Stimulated activated CD8-positive, alpha-beta memory T cell treated with anti-CD3 and anti-CD28 coated beads, Interleukin-7, amount 100 ng/mL, for 1 hour (primary cell): ENCODE measurements at places on chromosomes 16 and 17.

GRCh38 chr17:81993729-81994592, 16.5 kb downstream of the ASPSCR1 start:
- DNase-seq, result no peak

DNA sequence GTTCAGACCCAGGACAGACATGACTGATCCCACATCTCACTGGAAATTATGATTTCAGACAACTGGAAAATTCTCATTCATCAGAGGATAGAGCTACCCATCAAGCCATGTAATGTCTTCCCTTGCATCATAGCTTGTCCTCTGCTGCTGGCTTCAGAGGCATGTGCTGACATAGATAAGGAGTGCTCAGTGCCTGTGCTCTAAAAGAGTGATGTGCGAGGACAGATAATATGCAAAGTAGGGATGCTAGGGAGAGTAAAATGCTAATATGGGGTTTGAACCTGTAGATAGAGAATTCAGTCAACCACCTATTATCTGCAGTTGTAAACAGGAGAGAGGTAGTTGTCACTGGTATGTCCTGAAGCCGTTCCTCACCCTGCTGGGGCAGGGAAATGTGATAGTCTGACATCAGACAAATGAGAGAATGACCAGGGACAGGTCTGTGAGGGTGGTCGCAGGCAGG, 349.7 kb upstream of the CCL2 start:
- DNase-seq, result no peak

DNA sequence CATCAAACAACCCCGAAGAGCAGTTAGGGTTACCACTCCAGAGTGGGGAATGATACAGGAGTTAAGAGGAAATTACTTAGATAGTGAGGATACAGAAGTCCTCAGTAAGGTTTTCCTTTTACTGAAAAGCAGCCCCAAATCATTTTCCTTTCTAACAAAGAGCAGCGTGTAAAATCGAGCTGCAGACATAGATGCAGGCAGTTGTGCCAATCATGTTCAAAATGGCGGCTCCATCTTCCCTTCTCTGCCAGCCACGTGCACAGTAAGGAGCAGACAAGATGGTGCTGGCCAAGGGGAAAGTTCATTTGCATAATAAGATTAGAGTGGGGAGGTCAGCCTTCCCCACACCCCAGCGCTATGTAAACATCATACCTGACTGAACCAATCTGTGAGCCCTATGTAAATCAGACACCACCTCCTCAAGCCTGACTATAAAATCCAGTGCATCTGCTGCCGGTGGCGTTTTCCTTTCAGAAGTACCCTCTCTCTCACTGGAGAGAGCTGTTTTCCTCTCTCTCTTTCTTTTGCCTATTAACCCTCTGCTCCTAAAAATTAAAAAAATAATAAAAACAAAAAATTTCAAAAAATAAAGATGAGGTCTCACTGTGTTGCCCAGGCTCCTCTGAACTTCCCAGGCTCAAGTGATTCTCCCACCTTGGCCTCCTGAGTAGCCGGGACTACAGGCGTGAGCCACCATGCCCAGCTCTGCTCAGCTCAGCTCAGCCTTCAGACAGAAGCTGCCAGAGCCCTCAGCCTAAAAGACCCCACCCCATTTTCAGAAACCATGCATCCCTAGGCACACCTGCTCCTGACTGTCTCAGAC, 2.6 kb upstream of the SRL start:
- no peak for DNase-seq

DNA sequence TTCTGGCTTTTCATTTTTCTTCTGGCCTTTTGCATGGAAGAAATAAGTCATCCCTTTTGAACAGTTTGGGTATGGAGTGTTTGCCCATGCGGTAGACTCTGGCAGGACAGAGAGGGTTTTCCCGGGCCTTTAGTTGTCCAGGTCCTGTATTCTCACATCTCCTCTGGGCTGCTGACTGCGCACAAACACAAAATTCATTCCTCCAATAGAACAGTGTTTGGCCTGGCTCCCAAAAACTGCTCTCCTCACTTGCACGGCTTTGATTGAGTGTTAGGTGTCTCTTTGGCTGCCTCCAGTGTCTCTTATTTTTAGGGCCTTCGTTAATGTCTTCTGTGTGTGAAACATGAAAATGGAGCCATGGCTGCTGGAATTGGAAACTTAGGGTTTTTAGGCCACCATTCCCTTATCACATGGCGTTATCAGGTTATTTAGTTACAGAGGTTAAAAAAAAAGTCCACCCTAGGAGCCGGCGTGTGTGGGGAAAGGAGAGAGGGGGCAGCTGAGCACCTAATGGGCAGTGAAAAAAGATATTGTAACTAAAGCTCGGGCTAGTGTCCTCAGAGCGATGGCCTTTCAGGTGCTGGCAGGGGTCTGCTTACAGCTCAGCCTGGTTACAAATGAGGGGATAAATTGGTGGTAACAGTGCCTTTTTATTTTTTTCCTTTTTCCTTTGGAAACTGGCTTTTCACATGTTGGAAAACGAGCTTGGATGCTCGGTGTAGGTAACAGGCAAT, 47.3 kb downstream of the PRKCA start:
- no peak for DNase-seq

- DNase-seq, result peak; percentile 29
Measured at GRCh38 chr17:65099941-65100315, 37.2 kb upstream of the RGS9 start.

GRCh38 chr16:73166947-73167550, 119.1 kb upstream of the ZFHX3 start:
- no peak for DNase-seq

DNA sequence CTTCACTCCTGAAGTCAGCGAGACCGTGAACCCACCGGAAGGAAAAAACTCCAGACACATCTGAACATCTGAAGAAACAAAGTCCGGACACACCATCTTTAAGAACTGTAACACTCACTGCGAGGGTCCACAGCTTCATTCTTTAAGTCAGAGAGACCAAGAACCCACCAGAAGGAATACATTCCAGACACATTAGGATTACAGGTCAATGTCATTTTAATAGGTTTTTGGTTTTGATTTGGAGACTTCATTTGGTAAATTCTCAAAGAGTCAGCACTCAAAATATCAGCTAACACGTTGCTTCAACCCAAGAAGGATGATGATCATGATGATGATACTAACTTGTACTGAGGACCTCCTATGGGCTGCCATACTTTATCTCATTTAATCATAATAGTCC, 7.6 kb upstream of the BMERB1 start:
- no peak for DNase-seq

DNA sequence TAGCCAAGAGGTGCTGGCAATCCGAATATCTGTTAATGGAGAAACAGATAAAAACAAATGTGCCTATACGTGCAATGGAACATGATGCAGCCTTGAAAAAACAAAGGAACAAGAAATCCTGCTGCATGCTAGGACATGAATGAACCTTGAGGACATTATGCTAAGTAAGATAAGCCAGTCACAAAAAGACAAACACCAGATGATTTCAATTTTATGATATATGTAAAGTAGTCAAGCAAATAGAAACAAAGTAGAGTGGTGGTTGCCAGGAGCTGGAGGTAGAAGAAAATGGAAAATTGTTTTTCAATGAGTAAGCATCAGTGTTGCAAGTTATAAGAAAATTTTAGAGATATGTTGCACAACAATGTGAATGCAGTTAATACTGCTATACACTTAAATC, 409.7 kb upstream of the CDH8 start:
- no peak for DNase-seq

DNA sequence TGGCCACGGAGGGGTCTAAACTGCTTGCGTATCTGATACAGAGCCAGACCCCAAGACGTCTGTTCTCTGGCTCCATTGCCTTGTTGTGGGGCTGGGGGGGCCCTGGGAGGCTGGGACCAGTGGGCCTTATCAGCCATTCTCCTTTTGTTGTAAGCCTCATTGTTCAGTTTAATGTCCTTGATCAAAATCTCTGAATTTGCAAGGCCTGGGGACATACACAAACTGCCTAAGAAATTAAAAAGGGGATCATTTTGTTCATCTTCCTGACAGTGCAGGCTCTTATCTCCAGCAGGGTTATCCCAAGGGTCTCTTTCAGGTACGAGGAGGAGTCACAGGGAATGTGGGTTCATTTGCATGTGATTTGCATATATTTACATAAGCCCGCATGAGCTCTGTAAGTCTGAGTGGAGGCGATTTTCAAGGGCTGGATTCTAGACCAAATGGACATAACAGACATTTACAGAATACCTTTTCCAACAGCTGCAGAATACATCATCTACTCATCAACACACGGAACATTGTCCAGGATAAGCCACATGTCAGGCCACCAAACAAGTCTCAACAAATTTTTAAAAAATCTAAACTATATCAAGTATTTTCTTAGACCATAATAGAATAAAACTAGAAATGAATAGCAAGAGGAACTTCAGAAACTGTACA, 269.8 kb downstream of the RBFOX1 start:
- DNase-seq, result no peak

DNA sequence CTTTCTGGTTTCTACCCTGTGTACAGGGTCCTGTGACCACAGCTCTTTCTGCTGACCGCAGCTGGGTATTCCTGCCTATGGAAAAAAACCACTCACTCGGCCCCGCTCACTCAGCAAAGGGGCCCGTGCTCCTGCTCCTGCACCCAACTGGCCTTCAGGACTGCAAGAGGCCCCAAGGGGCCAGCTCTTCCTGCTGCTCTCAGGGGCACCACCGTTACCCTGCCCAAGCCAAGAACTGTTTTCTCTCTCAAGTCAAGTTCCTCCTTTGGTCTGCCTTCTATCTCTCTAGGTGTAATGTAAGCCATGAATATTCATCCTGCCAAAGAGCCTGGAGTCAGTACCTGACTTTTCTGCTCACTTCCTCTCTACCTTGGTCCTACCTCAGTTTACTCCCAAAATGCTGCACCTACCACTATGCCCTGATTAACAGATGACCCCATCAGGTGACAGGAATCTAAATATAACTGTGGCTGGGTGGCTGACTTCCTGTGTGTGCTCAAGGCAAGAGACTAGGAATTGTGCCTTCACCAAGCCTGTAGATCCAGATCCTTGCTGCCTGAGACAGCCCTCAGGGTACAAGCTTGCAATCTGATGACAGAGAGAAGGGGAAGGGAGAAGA, 20.4 kb upstream of the SCIMP start:
- DNase-seq, result no peak

- DNase-seq, result no peak
Measured at GRCh38 chr16:86087011-86087895, 188.3 kb downstream of the IRF8 start.

DNA sequence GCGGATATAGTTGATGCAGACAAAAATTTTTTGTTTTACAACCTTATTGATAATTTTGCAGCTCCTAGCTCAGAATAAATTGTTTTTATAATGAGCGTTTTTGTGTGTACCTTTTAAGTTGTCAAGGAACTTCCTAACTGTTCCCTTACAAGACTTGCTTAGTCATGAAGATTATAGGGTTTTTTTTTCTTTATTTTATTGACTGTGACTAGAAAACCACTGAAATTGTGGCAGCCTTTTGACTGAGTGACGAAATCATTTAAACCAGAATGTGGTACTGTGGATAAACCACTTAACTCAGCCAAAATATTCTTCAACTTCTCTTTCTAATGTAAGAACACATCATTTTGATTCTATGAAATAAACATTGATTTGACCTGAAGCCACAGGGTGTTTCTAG, 40.8 kb upstream of the VPS4A start:
- no peak for DNase-seq

DNA sequence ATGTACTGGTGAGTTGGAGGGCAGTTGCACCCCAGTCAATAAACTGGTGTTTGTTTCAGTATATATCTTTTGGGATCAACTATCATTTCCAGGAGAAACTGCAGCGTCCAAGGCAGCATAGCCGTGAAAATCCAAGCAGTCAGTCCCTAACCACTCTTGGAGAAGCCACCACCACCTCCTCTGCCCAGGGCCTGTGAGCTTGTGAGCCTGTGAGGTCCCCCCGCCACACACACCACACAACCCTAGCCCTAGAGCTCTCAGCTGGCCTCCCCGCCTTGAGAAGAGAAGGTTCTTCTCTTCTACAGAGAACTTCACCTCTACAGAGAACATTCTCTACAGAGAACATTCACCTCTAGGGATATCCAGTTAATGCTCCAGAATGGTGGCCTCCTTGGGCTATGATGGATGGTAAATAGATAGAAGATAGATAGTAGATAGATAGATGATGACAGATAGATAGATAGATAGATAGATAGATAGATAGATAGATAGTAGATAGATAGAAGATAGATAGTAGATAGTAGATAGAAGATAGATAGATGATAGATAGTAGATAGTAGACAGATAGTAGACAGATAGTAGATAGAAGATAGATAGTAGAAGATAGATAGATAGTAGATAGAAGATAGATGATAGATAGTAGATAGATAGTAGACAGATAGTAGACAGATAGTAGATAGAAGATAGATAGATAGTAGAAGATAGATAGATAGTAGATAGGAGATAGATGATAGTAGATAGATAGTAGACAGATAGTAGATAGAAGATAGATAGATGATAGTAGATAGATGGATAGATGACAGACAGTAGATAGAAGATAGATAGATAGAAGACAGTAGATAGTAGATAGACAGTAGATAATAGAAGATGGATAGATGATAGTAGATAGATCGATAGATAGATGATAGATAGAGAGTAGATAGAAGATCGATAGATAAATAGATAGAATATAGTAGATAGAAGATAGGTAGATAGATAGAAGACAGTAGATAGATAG, 13.7 kb downstream of the ALOX15B start:
- DNase-seq, result no peak

DNA sequence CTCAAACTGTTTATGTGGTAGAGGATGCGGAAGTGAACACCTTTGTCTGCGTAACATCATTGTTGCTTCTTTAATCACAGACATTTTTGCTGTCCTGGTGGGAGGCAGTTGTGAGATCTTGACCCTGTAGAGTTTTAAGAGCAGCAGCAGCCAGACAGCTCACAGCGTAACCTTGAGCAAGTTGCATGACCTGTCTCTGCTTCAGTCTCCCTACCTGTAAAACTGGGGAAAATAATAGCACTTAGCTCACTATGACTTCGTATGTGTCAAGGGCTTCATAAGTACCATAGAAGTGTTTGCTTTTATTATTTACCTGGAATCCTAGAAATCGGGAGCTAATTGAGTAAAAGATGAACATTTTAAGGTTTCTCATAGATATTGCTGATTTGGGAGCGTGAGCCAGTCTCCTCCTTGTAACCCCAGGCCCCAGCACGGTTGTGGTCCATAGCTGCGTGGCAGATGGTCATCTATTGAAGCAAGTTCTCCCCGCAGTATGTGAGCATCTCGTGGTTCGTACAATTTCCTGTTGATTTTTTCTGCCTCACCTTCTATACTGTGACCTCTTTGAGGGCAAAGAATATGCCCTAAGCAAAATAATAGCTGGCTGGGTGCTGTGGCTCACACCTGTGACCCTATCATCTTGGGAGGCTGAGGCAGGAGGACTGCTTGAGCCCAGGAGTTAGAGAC, 34.4 kb downstream of the GPRC5B start:
- no peak for DNase-seq

DNA sequence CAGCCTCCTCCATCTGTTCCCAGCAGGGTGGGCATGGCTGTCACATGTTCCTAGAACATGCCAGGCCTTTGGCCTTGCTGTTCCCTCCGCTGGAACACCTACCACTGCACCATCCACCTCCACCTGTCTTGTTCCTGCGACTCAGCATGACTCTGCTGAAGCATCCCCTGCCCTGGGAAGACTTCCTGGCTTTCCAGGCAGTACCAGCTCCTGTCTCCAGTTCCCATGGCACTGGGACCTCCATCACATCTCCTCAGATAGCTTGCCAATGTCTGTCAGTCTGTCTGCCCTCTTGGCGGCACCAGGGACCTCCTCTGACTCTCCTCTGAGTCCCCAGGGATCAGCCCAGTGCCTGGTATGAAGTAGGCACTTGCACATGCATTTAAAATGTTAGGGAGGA, 15.7 kb downstream of the PDP2 start:
- no peak for DNase-seq

- no peak for DNase-seq
Measured at GRCh38 chr16:85124636-85125346, 12.5 kb upstream of the CIBAR2 start.

- DNase-seq, result no peak
Measured at GRCh38 chr17:57257895-57258851, 1.9 kb downstream of the MSI2 start.
